ENCODE measurements at places on chromosomes 2 and 18. TPM values are rescaled to one million over a fixed set of nuclear protein-coding genes. Genes with fewer than 3 reads are reported as not detected.

The NEB gene
- 1.4 TPM for total RNA-seq

The SNTG2 gene
- total RNA-seq = not detected

The CCDC74B gene
- 45.0 TPM for total RNA-seq

DNA sequence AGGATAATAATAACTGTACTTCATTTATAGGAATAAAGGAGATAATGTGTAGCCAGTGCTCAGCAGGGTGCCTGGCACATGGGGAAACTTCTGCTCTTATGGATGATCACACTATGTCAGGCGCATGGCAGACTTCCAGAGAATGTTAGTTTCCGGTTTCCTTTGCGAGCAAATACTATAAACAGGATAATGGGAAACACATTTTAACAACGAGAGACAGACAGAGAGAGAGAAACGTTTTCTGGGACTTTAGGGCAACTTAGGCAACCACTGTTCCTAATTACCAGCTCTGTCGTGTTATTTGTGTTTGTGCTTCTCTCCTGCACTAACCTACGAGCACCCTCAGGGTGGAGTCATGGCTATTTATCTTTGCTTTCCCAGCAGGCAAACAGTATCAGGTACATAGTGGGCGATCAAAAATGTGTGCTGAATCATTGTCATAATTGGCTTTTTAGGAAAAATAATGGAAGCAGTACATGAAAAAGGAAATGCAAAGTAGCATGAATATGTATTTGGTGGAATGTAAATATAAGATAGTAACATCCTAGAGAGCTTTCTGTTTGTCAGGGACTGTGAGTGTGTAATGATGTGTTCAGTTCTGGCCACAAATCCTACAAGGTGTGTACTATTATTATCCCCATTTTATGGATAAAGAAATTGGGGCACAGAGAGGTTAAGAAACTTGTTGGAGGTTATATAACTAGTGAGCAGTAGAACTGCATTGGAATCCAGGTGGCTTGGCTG lies 36.8 kb upstream of the IGFBP2 start:
- no peaks in the 10 kb centered on the region for H3K36me3 ChIP-seq
- no peak for DNase-seq
- no peak overlapping the region for H3K27ac ChIP-seq
- H3K4me3 ChIP-seq = no peak overlapping the region

DNA sequence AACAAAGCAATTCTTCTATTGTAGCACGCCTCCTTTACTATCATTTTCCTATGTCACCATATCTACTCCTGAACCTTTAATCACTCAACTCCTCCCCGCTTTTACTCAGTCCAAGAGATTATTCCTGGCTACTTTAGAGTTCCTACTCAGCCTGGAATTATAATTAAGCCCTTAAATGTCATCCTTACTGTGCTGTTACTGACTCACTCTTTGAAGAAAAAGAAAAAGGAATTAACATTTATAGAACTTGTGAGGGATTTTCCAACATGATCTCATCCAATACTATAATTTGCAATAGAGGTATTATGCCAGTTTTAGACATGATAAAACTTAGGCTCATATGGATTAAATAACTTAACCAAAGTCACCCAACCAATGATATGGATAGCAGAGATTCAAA lies 61.7 kb downstream of the CCDC88A start:
- H3K4me3 ChIP-seq = no peak overlapping the region
- no peak overlapping the region for H3K27ac ChIP-seq
- no peaks in the 10 kb centered on the region for H3K27me3 ChIP-seq
- peaks cover 68% of the 10 kb centered on the region for H3K36me3 ChIP-seq
